Osteocyte (in vitro differentiated cells): ENCODE measurements at places on chromosomes 3 and 15.
A peak's percentile ranks its signal among the peaks of the same experiment; 100 is the strongest.

GRCh38 chr3:158213461-158213860 lies 103.6 kb downstream of the RSRC1 start:
- no peak for DNase-seq

GRCh38 chr3:59658274-59658673 lies 608.4 kb upstream of the CFAP20DC start:
- peak; percentile 38 for DNase-seq

- DNase-seq = no peak
Observed at GRCh38 chr3:65828706-65829105, 210.0 kb downstream of the MAGI1 start.

GRCh38 chr15:94348084-94348483 lies 116.7 kb downstream of the MCTP2 start:
- DNase-seq = no peak

GRCh38 chr15:73325191-73325861 lies 43.4 kb downstream of the HCN4 start:
- DNase-seq = no peak

GRCh38 chr15:38414357-38414756 lies 39.6 kb upstream of the FAM98B start:
- no peak for DNase-seq

DNA sequence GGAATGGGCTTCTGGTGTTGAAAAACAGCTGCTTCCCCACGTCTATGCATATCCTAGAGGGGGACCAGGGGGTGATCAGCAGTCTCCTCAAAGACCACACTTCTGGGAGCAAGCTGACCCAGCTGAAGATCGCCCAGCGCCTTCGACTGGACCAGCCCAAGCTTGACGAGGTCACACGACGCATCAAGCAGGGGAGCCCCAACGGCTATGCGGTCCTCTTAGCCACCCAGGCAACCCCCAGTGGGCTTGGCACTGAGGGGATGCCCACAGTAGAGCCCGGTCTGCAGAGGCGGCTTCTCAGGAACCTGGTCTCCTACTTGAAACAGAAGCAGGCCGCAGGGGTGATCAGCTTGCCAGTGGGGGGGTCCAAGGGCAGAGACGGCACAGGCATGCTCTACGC lies 2.5 kb downstream of the RBM15B start:
- DNase-seq = no peak

DNA sequence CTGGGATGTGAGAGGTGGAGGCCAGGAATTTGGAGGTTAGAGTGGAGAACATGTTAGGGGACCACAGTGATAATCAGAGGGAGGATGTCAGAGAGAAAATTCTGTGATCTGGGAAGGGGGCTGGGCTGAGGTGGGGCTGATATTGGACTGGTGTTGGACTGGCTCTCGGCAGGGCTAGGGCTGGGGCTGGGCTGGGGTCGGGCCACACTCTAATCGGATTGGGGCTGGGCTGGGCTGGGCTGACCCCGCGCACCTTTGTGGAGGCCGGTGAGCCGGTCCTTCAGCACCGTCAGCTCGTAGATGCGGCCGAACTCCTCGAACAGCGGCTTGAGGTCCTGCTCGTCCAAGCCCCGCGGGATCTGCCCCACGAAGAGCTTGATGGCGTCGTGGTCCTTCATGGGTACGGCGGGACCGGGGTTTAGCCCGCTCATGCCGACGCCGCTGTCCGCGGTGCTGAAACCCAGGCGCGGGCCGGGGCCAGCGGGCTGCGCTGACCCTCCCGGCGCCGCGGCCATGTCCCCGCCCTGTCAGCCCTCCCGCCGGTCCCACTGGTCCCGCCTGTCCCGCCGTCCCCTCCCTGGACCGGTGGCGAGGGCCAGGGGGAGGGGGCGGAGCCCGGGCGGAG lies 485 bp downstream of the CELF6 start:
- DNase-seq = peak; percentile 91

DNA sequence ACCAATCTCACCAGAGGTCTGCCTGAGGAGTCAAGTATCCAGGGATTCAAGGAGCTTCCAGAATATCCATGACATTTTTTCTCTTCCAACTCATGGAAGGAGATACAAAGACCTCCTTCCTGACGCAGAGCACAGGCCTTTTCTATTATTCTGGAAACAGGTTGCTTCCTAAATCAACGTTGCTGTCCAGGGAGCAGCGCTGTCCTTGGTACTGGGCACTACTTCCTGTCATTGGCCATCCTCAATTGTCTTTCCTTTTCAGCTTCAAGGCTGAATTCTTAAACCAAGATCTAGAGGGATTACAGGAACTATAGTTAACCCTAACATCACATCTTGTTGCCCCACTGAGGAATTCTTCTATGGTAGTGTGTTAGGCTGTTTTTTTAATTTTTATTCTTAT lies 50.4 kb upstream of the TBC1D21 start:
- no peak for DNase-seq

DNA sequence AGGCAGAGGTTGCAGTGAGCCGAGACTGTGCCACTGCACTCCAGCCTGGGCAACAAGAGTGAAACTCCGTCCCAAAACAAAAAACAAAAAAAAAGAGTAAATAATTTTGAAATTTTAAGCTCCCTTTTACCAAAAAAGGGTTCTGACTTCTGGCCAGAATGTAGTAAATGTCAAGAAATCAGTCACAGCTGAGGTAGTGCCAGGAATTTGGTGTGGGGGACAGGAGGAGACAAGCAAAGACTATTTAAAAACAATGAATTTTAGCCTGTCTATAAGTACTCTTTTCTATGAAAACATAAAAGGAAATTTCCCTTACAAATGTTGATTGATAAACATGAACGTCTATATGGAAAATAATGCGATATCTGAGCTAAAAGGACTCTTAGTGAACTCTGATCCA lies 363.7 kb downstream of the FHIT start:
- DNase-seq = no peak

GRCh38 chr3:133742351-133743091 lies 3.7 kb upstream of the TF start:
- no peak for DNase-seq

DNA sequence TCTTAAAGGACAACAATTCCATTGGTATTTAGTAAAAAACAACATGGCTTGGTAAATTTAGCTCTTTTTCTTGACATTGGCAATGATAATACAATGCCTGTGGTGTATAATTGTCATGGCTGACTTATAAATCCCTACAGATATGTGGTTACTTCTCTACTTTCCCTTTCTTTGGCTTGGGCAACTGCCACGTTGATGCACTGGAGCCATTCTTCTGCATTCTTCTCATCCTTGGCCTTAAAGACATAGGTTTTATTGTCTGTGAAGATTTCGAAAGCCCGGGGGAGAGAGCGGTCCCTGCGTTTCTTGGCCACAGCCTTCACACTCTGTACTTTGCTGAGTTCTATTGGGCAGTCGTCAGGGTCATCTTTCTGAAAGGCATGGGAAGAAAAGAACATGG lies 101.1 kb upstream of the CCNL1 start:
- no peak for DNase-seq

DNA sequence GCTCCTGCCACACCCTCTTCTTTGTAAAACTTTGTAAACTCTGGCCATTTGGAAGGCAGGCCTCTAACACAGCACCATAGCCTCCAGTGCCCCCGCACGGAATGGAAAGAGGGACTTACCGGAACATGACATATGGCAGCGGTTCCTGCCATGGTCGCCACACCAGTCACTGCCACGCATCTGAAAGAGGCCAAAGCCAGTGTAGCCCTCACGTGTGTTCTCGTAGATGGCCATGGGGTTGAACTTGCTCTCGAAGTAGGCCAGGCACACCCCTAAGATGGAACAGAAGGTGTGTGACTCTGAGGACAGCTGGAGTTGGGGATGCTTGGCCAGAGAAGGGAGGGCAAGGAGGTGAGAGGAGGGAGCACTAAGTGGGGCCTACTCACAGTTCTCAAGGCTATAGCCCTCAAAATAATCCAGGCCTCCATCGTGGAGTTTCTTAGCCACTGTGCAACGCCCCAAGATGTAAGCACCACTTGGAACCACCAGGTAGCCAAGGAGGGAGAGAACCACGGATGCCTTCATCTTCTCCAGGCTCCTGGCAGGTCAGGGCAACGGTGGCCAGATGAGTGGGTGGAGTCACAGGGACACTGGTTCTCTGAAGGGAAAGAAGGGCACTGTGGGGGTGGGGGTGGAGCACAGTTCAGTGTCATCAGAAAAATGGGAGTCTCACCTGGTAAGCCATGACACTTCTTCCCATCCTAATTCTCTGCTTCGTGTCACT lies 3.5 kb downstream of the LYZL4 start:
- DNase-seq = peak; percentile 66

DNA sequence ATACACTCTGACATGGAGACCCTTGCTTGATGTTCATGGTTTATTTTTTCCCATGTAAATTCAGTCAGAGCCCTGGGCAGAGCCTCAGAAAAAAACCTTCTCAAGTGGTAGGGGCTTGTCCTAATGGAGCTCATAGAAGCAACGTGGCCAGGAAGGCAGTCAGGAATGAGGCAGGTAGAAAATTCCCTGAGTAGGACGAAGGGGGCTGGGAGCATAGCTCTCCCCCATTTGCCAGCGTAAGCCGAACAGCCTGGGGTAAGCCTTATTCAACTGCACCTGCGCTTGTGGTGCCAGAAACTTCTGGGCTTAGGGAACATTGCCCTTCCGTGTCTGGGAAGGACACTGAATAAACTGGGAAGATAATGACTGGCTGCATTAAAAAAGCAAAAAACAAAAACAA lies 238.5 kb upstream of the ROPN1 start:
- DNase-seq = peak; percentile 63

GRCh38 chr15:68271854-68272471 lies 5.6 kb upstream of the FEM1B start:
- no peak for DNase-seq

GRCh38 chr3:119294696-119295671 lies 801 bp downstream of the ARHGAP31 start:
- DNase-seq = no peak

DNA sequence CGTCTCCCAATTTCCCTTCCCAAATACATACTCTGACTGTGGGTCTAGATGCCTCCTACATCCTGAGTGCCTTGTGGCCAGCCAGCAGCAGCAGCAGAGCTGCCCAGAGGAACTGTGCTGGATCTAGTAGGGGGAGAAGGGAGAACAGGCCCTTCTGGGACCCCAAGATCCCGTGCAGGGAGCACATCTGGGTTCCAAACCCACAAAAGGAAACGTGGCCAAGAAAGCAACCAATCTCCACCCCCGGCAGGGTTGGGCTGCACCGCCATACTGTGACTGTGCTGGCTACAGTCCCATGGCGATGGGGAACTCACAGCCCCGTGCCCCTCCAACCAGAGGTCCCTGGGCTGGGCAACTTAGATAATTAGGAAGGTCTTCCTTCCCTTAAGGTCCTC lies 86.3 kb downstream of the PPCDC start:
- no peak for DNase-seq

DNA sequence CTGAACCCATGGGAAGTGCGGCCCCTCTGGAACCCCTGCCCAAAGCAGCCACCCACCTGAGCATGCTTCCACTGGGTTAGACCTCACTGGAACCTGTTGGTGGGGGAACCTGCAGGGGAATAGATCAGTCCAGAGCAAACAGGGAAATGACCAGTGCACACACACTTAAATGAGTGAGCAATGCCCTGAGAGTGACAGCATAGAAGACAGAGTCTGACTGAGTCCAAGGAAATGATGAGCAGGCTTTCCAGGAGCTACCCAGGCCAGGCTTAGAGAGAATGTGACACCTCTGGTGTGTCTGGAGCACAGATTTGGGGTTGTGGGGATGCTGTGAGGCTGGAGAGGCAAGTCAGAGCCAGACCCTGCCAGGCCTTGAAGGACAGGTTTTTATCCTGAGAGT lies 28.5 kb downstream of the PLA1A start:
- no peak for DNase-seq

DNA sequence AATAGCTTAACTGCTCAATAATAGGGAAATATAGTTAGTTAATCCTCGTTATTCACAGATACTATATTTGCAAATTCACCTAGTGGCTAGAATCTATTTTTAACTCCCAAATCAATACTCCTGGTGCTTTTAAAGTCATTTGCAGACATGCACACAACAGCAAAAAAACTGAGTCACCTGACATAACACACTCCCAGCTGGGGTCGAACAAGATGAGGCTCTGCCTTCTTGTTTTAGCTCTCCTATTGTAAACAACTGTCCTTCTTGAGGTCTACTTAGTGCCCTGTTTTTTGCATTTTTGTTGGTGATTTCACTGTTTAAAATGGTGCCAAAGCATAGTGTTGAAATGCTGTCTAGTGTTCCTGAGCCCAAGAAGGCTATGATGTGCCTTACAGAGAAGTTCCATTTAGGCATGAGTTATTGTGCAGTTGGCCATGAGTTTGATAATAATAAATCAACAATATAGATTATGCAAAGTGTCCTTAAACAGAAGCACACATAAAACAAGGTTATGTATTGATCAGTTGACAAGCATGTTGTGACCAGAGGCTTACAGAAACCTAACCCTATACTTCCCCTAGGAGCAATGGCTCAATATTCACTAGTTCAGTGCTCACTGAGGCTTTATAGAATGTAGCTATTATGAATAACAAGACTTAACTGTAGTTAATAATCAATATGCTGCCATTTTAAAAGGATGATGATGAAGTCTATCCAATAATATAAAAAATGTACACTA lies 18.6 kb downstream of the MAP3K13 start:
- DNase-seq = no peak

DNA sequence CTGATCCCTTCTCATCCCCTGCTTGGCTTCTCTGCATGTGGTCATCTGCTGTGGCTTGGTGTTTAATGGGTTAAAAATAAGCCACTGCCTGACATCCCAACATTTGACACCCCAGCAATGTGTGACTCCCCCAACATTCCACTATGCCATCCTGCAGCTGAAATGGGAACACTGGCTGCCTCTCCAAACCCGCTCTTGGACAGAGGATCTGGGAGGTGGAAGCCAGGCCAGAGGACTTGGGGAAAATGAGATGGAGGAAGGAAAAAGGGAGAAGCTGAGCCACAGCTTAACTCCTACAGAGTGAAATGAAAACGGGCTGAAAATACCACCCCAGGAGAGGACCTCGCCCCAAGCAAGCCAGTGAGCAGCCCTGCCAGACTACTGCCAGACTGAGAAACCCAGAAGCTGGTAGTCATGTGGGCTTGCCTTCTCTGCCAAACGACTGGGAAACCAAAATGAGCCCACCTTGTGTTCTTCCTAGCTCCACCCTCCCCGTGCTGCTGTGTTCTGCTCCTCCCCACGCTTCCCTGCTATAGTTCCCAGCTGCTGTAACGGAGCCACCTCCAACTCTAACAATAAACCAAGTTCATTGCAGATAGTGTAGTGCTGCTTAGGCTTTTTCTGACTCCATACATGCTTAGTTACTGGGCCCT lies 13.7 kb downstream of the MAP1A start:
- DNase-seq = no peak

GRCh38 chr3:14947100-14947885 lies at the start of gene NR2C2:
NR2C2 (plus strand) TSS chr3:14947583; CDS start chr3:15003915, 56,332 bp downstream.
- DNase-seq = peak; percentile 94

GRCh38 chr3:69009559-69010410 lies 3.7 kb downstream of the EOGT start:
- DNase-seq = no peak

DNA sequence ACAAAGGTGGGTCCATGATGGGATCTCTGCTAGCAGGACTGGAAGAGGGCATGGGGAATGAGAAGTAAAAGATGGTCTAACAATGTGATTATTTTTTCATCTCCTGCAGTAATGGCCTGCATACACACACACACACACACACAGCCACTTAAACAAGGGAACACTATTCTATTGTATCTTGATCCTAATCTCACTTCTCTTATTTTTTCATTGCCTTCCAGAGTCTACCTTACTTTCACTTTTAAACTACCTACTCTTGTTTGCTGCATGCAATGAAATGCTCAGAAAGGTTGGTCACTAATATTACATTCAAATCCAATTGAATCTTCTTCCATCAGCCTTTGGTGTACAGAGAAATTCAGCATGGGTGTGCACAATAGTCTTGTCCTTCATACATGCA lies 853.8 kb downstream of the IGSF11 start:
- DNase-seq = no peak

- DNase-seq = no peak
Observed at GRCh38 chr15:41950127-41950483, 22.3 kb downstream of the EHD4 start.

GRCh38 chr3:117473981-117474538 lies 764.5 kb downstream of the TUSC7 start:
- no peak for DNase-seq
